ENCODE measurements at places on chromosomes 16 and 17.

DNA sequence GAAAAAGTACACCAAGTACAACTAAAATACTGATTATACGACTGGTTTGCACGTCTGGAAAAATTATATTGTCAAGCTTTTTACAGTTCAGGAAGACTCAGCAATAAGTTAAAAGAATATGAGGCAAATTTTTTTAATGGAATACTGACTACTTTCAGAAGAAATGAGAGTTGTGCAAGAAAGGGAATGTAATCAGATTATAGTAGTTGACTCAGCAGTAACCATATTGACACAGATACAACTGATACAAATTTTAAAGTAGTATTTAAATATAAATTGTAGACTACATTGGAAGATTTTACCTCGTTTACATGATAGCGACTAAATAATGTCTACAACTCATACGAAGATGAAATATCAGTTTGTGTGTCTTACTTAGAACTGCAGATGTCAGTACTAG, 16.7 kb downstream of the ASGR2 start:
- no peak for DNase-seq

- no peak for DNase-seq
Measured at GRCh38 chr17:28567604-28568003, 3.7 kb downstream of the PIGS start.

- DNase-seq, result no peak
Measured at GRCh38 chr16:80948886-80949493, 57.7 kb downstream of the CMC2 start.

GRCh38 chr17:57356719-57357391, 100.5 kb downstream of the MSI2 start:
- DNase-seq, result no peak

DNA sequence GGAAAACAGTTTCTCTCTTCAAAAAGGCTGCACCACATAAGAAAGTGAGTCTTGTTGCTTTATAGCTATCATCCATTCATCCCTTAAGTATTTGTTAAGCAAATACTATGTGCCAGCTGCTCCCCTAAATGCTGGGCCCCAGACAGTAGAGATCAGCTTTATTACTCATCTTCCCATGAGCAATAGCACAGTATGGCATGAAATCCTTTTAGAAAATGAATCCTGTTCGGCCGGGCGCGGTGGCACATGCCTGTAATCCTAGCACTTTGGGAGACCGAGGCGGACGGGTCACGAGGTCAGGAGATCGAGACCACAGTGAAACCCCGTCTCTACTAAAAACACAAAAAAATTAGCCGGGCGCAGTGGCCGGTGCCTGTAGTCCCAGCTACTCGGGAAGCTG, 99.5 kb downstream of the MYO1D start:
- no peak for DNase-seq

- DNase-seq, result no peak
Measured at GRCh38 chr16:86523166-86523740, 12.9 kb downstream of the FOXF1 start.

DNA sequence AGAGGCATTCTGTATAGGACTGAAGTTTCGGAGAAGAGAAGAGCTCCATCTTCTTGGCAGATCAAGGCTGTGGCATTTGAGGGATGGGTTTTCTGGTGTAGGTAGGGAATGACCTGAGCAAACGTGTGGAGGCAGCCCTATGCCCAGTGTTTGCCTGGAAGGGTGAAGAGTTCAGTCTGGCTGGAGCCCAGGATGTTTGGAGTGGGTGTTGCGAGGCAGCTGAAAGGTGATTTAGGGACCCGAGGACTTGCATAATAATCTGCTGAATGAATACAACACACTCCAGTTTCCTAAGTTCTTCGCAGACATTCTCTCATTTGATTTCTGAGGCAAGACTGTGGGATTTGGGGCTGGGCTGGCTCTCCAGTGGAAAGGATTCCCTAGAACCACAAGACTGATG, 186.2 kb downstream of the CYLD start:
- no peak for DNase-seq

DNA sequence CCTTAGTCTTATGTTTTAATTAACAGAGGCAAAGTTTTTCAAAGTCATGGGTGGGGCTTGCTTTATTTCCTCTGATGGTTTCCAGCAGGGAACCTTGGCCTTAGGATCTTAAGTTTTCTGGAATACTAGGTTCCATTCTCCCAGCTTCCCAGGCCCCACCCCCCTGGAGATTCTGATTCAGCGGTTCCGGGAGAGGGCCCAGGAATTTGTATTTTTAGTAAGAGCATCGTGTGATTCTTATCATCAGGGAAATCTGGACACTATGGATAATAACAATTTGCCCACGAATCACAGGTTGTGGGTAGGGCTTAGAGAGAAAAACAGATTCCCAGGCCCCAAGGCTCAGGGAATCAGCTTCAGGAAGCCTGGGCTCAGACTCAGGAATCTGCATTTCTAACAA, 263.6 kb downstream of the NTN1 start:
- DNase-seq, result no peak

- no peak for DNase-seq
Measured at GRCh38 chr17:32494621-32495358, 8.0 kb downstream of the CDK5R1 start.

- no peak for DNase-seq
Measured at GRCh38 chr16:87431926-87432325, 39.8 kb downstream of the MAP1LC3B start.

GRCh38 chr16:28098171-28098958, 34.9 kb upstream of the GSG1L start:
- no peak for DNase-seq

- DNase-seq, result no peak
Measured at GRCh38 chr17:2803386-2803785, 7.1 kb downstream of the RAP1GAP2 start.

- no peak for DNase-seq
Measured at GRCh38 chr17:8859027-8859803, 8.3 kb downstream of the PIK3R6 start.

DNA sequence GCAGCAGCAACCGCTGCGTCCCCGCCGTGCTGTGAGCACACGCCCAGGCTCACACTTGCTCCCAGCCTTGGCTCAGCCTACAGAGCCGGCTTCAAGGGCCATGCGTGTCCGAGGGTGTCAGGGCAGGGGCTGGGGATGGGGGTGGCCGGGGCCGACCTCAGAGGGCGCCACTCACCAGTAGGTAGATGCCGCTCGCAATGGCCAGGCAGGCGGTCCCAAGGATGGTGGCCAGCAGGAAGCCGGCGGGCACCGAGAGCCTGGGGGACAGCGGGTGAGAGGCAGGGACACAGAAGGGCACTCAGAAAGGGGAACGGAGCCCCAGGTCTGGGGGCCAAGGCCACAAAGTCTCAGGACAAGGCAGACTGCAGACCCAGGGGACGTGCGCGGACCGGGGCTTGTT, 4.9 kb downstream of the CYBA start:
- DNase-seq, result no peak

DNA sequence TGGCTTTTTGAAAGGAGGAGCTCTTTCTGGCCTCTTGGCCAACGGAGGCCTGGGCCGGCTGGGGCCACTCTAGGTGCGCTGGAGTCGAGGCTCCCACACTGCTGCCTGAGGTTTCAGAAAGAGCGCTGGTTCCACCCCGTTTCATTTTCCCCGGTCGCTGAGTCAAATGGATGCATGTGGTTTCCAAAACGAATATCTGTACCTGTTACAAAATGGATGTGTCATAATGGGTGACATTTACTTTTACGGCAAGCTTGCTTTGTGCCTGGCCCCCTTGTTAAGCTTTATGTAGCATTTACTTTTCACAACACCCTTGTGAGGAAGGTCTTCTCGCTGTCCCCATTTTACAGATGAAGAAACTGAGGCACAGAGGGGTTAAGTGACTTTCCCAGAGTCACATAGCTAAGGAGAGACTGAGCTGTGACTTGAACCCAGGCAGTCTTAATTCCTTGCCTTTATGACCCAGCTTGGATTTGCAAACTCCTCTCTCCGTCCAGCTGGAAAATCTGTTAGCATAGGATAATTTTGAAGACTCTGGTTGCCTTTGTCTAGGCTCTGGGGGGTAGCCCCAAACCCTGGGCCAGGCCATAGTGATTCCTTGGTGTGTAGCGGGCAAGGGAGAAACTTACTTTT, 10.6 kb downstream of the KSR1 start:
- DNase-seq, result peak; percentile 49

DNA sequence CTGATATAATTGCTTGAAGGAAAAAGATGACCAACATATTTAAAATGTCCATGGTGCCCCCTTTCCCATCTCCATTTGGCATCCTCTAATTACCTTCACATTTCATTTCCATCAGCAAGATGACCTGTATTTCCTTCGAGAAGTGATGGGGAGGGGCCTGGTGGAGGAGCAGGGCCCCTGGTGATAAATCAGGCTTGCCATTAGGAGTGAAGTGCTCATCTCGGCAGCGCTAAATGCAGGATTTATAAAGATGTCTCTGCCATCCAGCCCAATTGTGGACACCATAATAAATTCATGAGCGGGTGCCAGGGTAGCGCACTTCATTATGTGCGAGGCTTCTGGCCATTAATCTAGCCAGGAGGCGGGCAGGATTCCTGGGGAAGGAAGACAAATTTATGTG, 101.5 kb upstream of the IRX6 start:
- no peak for DNase-seq

GRCh38 chr17:73783945-73784603, 139.8 kb upstream of the SDK2 start:
- no peak for DNase-seq

DNA sequence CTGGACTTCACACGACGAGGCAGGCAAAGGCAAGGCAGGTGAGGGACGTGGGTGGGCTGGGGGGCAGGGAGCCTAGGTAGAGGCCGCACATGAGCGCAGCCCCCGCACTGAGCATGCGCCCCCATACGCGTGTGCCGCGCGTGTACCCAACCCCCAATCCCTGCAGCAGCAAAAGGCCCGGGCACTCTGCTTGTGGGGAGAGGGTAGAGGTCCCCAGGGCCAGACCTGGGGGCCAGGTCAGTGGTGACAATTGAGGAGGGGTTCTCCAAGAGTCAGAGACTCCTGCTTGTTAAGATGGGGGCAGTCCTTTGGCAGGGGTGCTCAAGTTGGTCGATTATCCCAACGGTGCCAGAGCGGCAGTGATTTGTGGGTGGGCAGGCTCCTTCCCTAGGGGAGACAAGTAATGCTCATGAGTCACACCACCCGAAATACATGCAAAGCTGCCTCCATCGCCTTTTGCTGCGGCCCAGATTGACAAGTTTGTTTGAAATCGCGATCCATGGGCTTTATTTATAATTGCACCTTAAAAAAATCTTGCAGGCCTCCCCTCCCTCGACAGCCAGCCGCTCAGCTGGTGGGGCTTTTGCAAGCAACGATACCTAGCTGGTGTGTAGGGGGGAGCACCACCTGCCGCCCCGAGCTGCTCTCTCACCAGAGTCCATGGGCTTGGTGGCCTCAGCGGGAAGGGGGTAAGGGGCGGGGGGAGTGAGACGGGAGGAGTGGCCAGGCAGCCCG, 1.1 kb upstream of the GIT1 start:
- DNase-seq, result no peak

DNA sequence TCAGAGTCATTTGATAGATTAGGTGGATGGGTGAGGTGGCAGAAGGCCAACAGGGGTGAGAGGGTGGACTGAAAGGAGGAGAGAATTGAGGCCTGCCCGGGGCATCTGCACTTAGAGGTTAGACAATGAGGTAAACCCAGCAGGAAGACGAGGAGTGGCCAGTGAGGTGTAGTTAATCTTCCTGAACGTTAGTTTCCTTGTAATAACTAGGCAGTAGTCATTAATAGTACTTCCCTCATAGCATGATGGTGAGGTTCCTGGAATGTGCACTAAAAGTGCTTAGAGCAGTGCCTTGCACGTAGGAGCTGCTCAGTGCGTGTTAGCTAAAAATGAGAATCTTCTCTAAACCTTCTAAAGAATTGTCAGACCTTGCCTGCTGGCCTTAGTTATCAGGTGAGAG, 13.5 kb upstream of the KSR1 start:
- DNase-seq, result no peak

DNA sequence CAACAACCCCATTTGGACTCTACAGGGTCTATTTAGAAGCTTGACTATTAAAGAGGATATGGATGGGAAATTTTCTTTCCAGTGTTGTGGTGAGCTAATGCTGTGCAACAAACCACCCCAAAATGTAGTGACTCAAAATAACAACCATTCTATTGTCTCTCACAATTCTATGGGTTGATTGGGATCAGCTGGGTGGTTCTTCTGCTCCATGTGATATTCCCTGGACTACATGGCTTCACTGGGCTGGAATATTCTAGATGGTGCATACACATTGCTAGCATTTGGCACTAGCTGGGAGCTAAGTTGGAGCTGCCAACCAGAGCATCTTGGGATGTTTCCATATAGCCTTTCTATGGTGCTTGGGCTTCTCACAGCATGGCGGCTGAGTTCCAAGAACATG, 30.2 kb downstream of the SLC6A2 start:
- no peak for DNase-seq

DNA sequence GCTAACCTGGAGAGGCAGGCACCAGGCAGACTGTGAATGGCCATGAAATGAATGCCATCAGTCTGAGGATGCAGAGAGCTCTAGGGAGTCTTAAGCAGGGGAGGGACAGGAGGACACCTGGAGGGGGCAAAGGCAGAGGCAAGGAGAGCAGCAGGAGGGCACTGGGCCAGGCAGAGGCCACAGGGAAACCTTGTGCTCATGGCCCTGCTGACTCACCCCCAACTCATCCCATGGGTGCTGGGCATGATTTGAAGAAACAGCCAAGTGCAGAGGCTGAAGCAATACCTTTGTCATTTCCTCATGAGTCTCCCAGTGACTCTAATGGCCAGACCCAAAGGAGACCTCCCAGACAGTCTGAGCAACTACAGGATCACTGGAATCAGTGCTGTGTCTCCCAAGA, 141.4 kb downstream of the TMEM132E start:
- DNase-seq, result no peak

- DNase-seq, result no peak
Measured at GRCh38 chr16:1079786-1080525, 7.4 kb downstream of the SSTR5 start.

DNA sequence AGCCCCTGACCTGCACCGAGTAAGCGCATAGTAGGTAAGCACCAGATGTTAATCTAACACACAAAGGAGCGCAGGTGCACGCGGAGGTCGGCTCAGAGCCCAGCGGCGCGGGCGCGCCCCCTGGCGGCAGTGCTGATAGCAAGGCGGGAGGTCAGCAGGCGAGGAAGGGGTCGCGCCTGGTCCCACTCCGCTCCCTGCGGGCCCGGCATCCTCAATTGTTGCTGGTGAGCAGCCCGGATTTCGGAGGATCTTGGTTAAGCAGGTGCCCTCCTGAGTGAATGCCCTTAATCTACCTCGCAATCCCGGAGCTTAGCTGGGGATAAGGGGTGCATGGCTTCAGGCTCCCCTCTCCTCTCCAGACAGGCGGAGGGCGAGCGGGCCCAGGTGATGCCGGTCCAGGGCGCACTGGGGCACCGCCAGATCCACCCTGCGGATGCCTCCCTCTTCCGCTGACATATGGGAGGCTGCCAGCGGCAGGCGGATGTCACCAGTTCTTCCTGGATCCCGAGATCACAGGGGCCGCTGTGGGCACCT, 4.0 kb upstream of the WNT3 start:
- no peak for DNase-seq
